ENCODE measurements at places on chromosomes 3 and 15.

DNA sequence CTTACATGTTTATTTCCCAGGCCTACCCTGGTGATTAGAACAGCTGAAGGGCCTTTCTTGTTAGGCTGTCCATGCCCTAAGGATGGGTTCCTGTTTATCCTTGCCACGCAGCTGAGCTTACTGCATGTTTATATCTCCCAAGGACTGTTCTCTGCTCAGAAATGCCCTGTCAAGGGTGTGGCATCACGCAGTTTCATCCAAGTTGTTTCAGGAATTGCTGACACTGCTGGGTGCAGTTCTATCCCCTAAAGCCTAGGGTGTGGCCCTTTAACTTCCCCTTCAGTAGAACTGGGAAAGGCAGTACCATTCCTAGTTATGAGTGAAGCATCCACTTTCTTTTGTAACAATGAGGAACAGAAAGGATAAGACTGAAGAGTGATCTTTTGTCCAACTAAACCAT, 5.0 kb downstream of the ELL3 start:
- DNase-seq, result no peak

GRCh38 chr3:56137415-56137814, 330.9 kb downstream of the ERC2 start:
- no peak for DNase-seq

GRCh38 chr15:80058044-80058443, 1.4 kb upstream of the ZFAND6 start:
- no peak for DNase-seq

DNA sequence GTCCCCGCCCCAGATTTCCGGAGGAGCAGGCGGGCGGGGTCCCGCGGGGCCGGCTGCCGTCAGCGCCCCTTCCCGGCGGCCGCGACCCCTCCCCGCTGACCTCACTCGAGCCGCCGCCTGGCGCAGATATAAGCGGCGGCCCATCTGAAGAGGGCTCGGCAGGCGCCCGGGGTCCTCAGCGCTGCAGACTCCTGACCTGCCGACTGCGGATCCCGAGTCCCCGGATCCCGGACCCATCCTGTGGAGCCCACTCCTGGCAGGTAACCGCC, at the start of gene TRH:
TSS of gene TRH (plus strand) at position 157 of the 269 bp plus-strand sequence. CDS start 1,097 bp downstream, outside the sequence.
- no peak for DNase-seq

DNA sequence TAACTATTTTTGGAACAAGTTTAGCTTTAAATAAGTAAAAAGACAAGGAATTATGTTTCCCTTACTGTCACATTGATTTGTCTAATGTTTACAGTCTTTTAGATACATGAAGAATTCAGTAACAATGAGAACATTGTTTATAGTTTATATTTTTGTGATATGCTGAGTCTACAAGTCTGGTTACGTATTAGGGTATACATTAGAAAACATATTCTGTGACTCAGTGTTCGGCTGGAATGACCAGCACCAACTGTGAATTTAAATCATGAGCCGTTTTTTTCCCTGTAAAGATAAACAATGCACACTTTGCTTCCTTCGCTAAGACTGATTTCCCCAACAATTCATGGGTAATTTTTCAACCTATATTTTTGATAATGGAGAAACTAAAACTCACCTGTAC, 131.5 kb downstream of the DUT start:
- no peak for DNase-seq

- no peak for DNase-seq
These were observed 25.3 kb upstream of the ANKRD28 start for GRCh38 chr3:15823092-15823491.

- no peak for DNase-seq
These were observed 98.2 kb upstream of the AGTR1 start for GRCh38 chr3:148599481-148599880.

DNA sequence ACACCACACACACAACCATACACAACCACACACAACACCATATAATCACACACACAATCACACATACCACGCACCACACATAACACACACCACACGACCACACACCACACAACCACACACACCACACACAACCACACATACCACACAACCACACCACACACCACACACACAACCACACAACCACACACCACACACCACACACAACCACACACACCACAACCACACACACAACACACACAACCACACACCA, 24.2 kb downstream of the CPN2 start:
- no peak for DNase-seq

GRCh38 chr3:188362405-188362831, 208.5 kb downstream of the LPP start:
- DNase-seq, result no peak

DNA sequence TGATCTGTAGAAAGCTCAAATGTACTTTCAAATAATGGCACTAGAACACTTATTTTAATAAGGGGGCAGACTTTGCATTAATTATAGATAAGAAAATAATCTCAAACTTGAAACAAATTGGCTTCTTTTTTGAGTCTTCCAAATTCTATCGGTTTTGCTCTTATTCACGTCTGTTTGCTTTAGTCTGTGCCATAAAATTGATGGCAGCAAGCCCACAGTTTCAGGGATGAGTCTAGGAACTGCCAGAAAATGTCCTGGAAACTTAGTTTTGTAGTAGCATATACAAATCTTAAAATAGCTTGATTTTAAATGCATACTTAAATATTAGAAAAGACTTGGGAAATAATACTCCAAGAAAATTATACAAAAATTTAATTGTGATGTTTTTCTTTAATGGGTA, 39.7 kb downstream of the BCHE start:
- no peak for DNase-seq

- DNase-seq, result no peak
These were observed 10.3 kb downstream of the NCBP2 start for GRCh38 chr3:196931828-196932587.

- no peak for DNase-seq
These were observed 95.3 kb upstream of the DLG1 start for GRCh38 chr3:197393711-197394110.

GRCh38 chr3:123765475-123766128, 118.5 kb downstream of the MYLK start:
- no peak for DNase-seq

DNA sequence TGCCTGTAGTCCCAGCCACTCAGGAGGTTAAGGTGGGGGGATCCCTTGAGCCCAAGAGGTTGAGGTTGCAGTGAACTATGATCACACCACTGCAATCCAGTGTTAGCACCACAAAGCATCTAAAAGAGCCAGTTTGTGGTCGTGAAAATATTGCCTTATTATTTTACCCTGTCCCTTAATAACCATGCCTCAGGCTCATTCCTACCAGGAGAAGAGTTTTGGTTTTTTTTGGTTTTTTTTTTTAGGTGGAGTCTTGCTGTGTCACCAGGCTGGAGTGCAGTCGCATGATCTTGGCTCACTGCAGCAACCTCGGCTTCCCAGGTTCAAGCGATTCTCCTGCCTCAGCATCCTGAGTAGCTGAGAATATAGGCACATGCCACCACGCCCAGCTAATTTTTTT, 17.9 kb upstream of the AVEN start:
- no peak for DNase-seq

GRCh38 chr3:38138349-38139190, at the start of gene MYD88:
Gene MYD88, plus strand, starts transcription at chr3:38138661. Its CDS starts 40 bp downstream, at chr3:38138701.
- no peak for DNase-seq

- peak; percentile 15 for DNase-seq
These were observed 93.0 kb downstream of the SMAD3 start for GRCh38 chr15:67158367-67158766.

DNA sequence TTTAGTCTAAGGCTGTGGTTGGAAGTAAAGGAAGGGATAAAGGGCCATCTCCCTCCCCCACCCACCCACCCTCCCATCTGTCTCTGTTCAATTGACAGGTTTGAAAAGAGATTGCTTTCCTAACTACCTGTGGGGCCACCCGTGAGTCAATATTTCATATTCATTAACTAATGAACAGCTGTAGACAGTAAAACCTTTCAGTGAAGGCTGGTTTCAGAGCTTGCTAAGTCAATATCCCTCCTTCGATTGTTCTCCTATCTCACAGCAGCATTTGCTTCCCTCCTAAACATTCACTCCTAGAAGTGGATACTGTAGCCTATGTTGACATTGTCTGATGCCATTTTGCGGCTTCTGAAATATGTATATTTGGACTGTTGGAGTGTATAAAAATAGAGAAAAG, 85.9 kb upstream of the SYNPR start:
- DNase-seq, result no peak

DNA sequence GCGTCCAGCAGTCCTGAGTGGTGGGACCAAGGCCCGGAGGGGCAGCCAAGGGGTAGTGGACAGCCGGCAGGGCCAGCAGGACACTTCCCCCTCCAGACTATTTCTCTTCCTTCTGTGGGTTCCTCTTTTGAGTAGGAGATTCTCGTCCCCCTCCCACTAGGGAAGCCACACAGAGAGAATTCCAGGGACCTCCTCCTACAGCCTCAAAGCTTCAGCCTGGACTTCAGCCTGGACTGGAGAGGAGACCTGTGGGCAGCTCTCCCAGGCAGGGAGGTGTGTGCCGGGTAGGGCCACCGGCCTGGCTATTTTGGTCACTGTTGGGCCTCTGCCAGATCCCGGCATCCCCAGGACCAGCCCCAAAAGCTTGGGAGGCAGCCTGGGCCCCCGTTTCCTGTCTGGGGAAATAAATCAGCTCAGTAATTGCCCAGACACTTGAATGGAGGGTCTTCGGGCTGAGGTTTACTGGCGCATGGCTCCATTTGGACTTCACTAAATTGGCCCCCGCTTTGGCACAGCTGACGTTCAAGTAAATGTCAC, 1.3 kb downstream of the SLC6A6 start:
- DNase-seq, result no peak

DNA sequence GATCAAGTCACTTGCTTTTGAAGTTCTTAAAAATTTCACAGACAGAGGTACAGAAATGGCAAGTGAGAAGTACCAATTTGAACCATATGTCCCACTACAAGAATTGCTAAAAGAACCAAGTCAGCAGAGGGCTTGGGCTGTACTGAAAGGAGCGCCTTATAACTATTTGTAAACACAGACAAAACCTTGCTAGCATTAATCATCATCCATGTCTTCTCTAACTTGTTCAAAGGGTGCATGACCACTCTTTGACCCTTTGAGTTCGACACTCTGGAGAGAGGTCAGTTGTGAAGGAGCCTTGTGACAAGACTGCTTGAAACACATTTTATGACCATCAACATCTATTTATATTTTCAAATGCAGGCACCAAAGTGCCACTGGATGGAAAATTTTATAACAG, 191.7 kb downstream of the PDZRN3 start:
- no peak for DNase-seq

GRCh38 chr15:89136818-89137772, 48.8 kb downstream of the ABHD2 start:
- DNase-seq, result no peak

GRCh38 chr15:63107895-63108546, 13.6 kb upstream of the LACTB start:
- DNase-seq, result no peak

GRCh38 chr3:128794770-128795649, 69.0 kb downstream of the RAB7A start:
- DNase-seq, result peak; percentile 39

DNA sequence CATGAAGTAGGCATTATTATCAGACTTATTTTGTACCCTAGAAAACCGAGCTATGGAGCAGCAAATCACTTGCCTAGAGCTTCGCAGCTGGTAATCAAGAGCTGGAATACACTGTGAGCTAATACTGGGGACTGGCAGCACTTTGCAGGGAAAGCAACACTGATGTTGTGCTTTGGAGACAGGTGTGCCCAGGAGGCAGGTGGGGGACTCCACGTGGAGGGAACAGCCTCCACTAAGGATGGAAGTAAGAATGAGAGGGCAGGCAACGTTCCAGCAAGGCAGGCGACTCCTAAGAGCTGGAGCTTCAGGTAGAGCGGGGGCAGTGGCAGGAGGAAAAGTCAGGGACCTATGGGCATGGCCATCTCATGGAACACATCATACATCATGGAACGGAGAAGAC, 300.5 kb upstream of the IGF1R start:
- DNase-seq, result no peak

DNA sequence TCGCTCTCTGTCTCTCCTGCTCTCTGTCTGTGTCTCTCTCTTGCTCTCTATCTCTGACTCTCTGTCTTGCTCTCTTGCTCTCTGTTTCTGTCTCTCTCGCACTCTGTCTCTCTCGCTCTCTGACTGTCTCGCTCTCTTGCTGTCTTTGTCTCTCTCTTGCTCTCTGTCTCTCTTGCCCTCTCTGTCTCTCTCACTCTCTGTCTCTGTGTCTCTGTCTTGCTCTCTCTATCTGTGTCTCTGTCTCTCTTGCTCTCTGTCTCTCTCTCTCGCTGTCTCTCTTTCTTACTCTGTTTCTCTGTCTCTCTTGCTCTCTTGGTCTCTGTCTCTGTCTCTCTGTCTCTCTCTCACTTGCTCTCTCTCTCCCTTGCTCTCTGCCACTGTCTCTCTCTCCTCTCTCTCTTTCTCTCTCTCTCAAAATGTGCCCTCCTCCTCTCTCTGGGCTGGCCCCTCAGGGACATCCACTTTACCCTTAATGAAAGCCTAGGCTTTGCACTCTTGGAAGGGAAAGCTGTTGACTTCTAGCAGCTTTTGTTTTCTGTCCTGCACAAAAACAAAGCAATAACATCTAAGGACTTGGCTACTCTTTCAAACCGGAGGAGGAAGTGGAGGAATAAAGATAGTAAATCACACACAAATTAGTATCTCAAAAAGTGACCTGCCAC, 73.9 kb upstream of the NR2E3 start:
- no peak for DNase-seq

DNA sequence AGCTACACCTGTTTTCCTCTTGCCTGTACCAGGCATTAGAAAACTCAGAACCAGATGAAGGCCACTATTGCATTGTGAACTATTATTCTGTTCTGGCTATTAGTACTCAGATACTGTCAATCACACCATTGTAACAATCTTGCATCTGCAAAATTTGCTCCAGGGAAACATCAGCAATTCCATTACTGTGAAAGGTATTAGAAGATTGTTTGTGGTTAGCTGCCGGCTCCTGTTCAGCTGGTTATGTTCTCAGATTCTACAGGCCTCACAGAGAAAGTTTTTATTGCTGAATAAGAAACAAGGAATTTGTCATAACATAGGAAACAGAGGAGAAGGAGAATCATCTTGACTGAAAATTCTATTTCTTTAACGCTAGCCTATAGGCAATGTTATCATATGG, 179.9 kb downstream of the PLOD2 start:
- DNase-seq, result no peak

Data from CMK (cell line).